ENCODE measurements at places on chromosomes 5 and 9. TPM values are rescaled to one million over a fixed set of nuclear protein-coding genes. Genes with fewer than 3 reads are reported as not detected.

The LECT2 gene
- not detected for total RNA-seq

The VPS13A gene
- total RNA-seq = 28.4 TPM

The IL13 gene
- 0.44 TPM for total RNA-seq

The CCDC192 gene
- total RNA-seq = not detected

The CRB2 gene
- 0.10 TPM for total RNA-seq

The PCDHGA10 gene
- not detected for total RNA-seq

The OMD gene
- not detected for total RNA-seq

The SPINK5 gene
- not detected for total RNA-seq

The C6 gene
- total RNA-seq = not detected

The TEX48 gene
- total RNA-seq = 0.70 TPM

The PPP3R2 gene
- not detected for total RNA-seq

The RLN2 gene
- 5.1 TPM for total RNA-seq

The SLC45A2 gene
- total RNA-seq = not detected

The LHX6 gene
- total RNA-seq = 0.12 TPM

The SLC2A8 gene
- total RNA-seq = 1.0 TPM

The GAS1 gene
- total RNA-seq = not detected

The UNC5A gene
- total RNA-seq = not detected

The CCDC112 gene
- total RNA-seq = 1.8 TPM

The PFN3 gene
- total RNA-seq = not detected

The TAF1L gene
- total RNA-seq = 0.04 TPM

The COL15A1 gene
- 0.06 TPM for total RNA-seq

The PCDHGC3 gene
- not detected for total RNA-seq

The PCDHB13 gene
- not detected for total RNA-seq

The NR2F1 gene
- not detected for total RNA-seq

The ARL14EPL gene
- not detected for total RNA-seq

The BNC2 gene
- not detected for total RNA-seq

The PTGDS gene
- not detected for total RNA-seq

The PCDHGB3 gene
- not detected for total RNA-seq

The TMOD1 gene
- 1.2 TPM for total RNA-seq

The KIF24 gene
- 6.5 TPM for total RNA-seq

The SH3TC2 gene
- total RNA-seq = not detected

The ZNF883 gene
- 1.9 TPM for total RNA-seq

The IL5 gene
- not detected for total RNA-seq

The PAX5 gene
- 2.4 TPM for total RNA-seq

All from activated naive CD8-positive, alpha-beta T cell treated with anti-CD3 and anti-CD28 coated beads for 36 hours (primary cell).